ENCODE measurements at places on chromosomes 4 and X. TPM values are rescaled to one million over a fixed set of nuclear protein-coding genes. Genes with fewer than 3 reads are reported as not detected.

Gene RAP1GDS1
- total RNA-seq, result 23.8 TPM

Gene RBM46
- not detected for total RNA-seq

Gene ARAP2
- total RNA-seq, result 0.35 TPM

Gene NOA1
- 13.9 TPM for total RNA-seq

Gene CSAG1
- 0.25 TPM for total RNA-seq

Gene BMX
- total RNA-seq, result not detected

Gene XKRX
- 0.66 TPM for total RNA-seq

Gene SCRG1
- total RNA-seq, result not detected

Gene XAGE2
- total RNA-seq, result not detected

Gene PF4V1
- total RNA-seq, result not detected

Gene APBB2
- 4.7 TPM for total RNA-seq
